Inflammatory macrophage (primary cell): ENCODE measurements at places on chromosomes 2 and 18.

DNA sequence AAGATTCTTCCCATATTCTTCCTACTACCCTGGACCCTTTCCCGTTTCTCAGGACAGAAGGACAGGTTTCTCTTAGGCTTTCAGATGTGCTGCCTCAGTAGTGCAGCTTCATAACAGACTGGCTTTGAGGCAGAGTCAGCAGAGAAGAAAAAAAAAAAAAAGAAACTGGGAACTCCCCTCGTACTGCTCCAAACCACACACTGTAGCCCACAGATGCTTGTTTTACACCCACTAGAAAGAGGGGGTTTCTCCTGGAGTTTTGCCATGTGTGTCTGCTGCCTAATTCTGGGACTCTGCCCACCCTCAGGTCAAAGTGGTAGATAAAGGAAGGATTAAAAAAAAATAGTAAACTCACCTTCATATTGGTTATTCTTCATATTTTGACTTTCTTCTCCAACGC lies 95.9 kb downstream of the NCOA1 start:
- DNase-seq: no peak

- DNase-seq: no peak
These were observed 27.2 kb downstream of the OXER1 start for GRCh38 chr2:42736598-42737322.

DNA sequence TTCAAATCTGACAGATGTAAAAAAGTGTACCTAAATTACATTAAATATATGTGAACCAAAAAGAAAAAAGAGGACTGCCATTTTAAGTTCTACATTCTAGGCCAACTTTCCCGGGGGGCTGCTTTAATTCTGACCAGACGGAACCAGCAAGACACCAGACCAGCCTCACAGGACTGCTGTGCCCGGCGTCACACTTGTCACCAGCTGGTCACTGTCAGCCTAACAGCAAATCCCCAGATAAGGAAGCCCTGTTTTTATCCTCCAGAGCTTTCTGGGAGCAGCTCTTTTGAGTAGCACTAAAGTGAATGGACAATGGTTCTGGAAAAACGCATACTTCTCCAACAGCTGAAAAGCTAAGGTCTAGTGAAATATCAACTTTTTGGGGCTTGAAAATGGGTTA lies 35.6 kb downstream of the CYB5A start:
- no peak for DNase-seq

GRCh38 chr2:158041400-158041799 lies 60.3 kb upstream of the UPP2 start:
- DNase-seq: no peak

GRCh38 chr18:3902676-3903075 lies 452.7 kb downstream of the TGIF1 start:
- no peak for DNase-seq

- no peak for DNase-seq
These were observed 291.2 kb upstream of the LRP1B start for GRCh38 chr2:142422041-142422440.

- no peak for DNase-seq
These were observed 1246.3 kb upstream of the PIK3C3 start for GRCh38 chr18:40708726-40709125.

- no peak for DNase-seq
These were observed 7.8 kb downstream of the SPEG start for GRCh38 chr2:219442256-219443015.

GRCh38 chr18:48885924-48886400 lies 64.8 kb downstream of the SMAD7 start:
- no peak for DNase-seq

GRCh38 chr2:182915369-182916326 lies 49.2 kb upstream of the FRZB start:
- no peak for DNase-seq

GRCh38 chr2:134197445-134197844 lies 56.4 kb upstream of the MGAT5 start:
- DNase-seq: no peak

GRCh38 chr18:31232775-31233424 lies 70.2 kb upstream of the DSC1 start:
- DNase-seq: no peak

DNA sequence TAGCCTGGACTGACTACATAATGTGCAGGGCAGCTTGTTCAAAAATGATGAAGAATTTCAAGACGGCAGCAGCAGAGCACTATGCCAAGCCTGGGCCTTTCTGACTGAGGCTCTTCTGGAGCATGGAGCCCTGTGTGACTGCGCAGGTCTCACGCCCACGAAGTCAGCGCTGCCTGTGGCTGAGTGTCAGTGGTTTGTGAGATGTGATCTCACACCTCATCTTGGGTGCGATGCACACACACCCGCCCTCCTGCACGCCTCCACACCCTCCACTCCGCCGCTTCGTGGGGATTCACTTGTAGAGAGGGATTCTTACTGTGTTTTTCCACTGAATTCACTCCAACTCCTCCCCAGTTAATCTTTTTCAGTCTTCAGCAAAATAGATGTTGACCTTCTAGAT lies 103.9 kb downstream of the VIT start:
- DNase-seq: no peak

- DNase-seq: peak; percentile 9
These were observed 5.2 kb downstream of the TTC39C start for GRCh38 chr18:24019641-24020331.

DNA sequence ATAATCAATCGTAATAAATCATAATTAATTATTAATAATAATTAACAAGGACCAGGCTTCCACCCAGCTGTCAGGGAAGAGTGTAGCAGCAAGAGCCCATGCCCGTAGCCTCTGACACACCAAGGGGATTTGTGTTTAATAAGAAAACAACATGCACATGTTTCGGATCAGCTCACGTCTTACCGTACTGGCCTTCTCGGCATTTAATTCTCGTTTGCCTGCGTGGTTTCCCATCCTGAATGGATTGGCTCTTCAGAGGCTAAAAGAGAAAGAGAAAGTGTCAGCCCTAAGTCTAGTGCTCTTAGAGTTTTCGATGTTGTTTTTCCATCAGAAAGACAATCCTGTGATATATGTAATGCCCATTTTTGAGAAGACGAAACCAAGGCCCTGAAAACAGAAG lies 27.6 kb downstream of the MBP start:
- DNase-seq: no peak

DNA sequence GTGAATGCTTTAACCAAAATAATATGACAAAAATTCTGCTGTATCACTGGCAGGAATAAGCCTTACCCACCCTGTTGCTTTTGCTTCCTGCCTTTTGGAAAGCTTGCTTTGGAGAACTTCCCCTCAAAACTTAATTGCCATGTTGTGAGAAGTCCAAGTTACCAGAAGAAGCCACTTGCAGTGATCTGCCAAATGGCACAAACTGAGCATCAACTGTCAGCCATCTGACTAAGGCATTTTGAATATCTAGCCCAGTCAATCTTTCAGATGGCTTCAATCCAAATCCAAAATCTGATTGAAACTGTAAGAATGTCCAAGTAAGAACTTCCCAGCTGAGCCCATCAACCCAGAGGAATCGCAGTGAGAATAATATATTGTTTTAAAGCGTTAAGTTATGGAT lies 216.5 kb upstream of the ZC3H15 start:
- no peak for DNase-seq

DNA sequence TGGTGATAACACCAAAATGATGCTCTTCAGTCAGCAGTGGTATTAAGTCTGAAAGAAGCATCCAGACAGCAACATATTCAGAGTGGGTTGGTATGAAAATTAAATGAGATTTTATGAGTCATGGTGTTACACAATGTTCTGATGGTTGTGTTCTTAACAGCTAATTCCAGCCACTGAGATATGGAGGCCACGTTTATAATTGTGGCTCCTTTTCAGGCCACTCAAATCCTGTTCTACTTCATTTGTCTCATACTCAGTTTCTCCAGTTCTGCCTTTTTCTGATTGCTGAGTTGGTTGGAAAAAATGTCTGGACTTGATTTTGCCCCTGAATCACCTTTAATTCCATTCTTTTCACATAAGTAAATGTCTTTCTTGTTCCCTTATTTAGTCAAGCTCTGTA lies 162.7 kb upstream of the COL3A1 start:
- DNase-seq: no peak

DNA sequence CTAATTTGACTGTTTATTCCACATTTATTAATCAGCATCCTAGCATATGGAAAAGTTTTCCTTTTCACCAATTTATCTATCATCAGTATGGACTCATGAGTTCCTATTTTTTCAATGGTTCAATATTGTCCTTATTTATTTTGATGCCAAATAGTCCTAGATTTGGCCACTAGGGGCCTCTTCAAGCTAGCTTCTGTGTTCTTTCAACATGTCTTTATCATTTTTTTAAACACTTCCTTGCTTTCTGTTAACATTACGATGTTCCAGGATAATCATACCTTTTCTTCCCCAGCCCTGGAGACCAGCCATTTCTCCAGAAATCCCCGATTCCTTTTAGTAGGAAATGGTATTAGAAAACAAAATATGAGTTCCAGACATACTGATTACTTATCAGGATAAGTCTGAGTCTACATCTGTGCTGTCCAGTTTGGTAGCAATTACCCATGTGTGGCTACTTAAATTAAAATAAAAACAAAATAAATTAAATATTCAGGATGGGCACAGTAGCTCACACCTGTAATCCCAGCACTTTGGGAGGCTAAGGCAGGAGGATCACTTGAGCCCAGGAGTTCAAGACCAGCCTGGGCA lies 70.6 kb downstream of the RPE start:
- DNase-seq: peak; percentile 42

DNA sequence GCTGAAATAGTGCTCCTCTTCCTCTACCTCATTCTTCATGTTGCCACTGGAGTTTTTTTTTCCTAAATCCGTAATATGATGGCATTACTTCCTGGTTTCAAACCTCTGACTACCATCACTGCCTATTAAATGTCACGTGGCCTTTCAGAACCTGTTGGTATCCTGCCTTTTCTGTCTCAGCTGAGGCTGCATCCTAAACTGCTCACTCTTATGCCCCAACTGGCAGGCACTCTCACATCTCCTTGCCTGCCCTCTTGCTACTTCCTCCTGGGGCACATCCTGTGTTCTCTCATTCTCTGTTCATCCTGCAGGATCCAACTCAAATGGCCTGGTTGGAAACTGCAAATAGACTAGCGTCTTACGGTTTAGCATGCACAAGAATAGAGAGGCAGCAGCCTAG lies 468.1 kb upstream of the FANCL start:
- DNase-seq: no peak

- DNase-seq: no peak
These were observed 30.9 kb downstream of the CD28 start for GRCh38 chr2:203737360-203737759.
